ENCODE measurements at places on chromosomes 1 and 21.

GRCh38 chr1:219324629-219325367, 151.1 kb downstream of the LYPLAL1 start:
- DNase-seq: no peak

DNA sequence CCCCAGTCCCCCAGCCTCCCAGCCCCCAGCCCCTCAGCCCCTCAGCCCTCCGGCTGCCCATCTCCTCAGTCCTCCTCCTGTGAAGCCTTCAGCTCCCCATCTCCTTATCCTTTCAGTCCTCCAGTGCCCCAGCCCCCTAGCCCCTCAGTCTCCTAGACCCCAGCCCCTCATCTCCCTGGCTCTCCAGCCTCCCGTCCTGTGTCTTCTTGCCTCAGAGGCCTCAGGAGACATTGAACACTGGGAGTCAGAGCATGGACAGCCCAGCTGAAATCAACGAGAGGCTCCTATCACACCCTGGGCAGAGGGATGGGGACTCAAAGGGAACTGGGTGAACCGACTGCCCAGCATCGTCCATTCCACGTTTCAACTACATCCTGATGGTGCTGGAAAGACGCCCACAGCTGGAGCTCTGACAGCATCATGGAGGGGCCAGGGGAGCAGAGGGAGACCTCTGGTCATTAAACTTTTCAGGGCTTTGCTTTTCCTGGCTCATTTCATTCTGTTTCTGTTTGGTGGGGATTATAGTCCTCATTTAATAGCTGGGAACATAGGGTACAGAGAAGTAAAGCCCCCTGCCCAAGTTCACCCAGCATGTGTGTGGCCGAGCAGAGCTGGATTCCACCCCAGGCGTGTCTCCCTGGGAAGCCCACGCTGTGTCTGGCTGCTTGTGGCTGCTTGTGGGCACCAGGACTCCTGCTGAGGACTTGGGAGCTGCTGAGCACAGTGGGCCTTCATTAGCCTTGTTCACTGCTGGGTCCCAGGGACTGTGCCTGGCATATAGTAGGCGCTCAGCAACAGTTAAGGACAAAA, 396.7 kb downstream of the PTPRU start:
- DNase-seq: no peak

GRCh38 chr1:58284225-58284510, 262.4 kb downstream of the OMA1 start:
- no peak for DNase-seq

- no peak for DNase-seq
Observed at GRCh38 chr1:188769181-188769580, 1708.5 kb downstream of the BRINP3 start.

GRCh38 chr1:8424539-8425116, 106.7 kb downstream of the SLC45A1 start:
- peak; percentile 62 for DNase-seq

DNA sequence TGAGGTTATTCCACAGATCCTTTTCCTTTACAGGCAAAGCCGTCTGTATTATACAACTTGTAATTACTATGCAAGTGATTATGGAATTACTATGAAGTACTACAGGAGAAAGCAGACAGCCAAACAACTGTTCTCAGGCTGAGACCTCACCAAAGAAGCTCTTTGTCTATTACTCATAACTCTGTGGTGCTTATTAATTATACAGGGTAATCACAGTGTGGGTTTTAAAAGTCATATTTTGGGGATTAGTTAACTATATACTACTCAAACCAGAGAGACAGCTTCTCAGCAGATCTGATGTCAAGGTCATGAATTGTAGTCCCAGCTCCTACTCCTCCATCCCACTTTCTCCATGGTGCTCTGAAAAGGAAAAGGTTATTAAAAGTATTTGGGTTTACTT, 49.6 kb downstream of the CTTNBP2NL start:
- DNase-seq: no peak

DNA sequence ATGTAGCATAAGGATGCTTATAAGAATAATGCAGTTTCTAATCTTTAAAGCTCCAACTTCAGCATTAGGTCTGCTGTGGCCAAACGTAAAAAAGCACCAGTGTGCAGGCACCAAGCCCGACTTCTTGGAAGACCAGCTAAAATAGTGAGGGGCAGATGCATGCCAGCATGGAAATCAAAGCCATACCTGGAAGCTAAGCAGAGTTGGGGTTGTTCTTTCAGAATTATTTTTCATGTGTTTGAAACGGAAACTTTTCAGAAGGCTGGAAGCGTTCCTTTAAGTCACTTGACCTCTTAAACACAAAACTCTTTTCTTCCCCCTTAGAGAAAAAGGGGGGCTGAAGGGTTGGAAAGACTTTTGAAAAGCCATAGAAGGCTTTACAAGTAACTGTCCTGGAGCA, 329.2 kb upstream of the C1orf87 start:
- no peak for DNase-seq

GRCh38 chr1:226826479-226827261, 43.7 kb upstream of the PSEN2 start:
- DNase-seq: no peak

DNA sequence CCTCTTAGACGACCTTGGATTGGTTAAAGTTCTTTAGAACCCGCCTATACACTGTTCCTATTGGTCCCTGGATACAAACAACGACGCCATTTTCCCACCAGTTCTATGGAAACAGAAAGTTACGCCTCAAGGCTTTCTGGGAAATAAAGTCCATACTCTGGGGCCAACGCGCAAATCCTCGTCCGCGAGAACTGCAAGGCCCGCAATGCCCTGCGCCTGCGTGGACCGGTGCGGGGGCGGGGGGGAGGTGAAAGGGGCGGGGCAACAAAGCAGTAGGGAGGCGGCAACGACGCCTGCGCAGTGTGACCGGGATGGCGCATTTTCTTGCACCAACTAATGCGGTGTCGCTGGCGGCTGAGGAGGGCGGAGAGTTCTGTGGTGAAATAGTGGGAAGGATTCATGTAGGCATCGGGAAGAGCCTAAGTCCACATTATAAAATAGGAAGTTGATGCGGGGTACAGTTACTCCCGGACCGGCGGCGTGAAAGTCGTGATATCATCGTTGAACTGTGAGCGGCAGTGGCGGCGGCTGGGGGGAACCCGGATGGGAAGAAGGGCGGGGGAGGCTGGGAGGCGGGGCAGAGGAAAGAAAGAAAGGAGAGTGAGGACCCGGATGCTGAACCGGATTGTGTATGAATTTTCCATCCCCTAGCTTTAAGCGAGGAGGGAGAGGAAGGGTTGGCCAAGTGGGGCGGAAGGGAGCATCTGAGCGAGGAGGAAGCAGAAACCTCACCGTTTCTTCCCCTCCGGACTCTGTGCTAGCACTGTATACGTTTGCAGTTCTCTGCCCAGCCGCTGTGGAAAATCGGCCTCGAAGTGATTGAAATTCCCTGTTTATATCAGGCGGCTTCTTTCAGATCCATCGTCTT, at the start of gene GGPS1:
TSS of gene GGPS1 (plus strand) at position 300 of the 868 bp plus-strand sequence. CDS start 6,695 bp downstream, outside the sequence.
- peak; percentile 99 for DNase-seq

DNA sequence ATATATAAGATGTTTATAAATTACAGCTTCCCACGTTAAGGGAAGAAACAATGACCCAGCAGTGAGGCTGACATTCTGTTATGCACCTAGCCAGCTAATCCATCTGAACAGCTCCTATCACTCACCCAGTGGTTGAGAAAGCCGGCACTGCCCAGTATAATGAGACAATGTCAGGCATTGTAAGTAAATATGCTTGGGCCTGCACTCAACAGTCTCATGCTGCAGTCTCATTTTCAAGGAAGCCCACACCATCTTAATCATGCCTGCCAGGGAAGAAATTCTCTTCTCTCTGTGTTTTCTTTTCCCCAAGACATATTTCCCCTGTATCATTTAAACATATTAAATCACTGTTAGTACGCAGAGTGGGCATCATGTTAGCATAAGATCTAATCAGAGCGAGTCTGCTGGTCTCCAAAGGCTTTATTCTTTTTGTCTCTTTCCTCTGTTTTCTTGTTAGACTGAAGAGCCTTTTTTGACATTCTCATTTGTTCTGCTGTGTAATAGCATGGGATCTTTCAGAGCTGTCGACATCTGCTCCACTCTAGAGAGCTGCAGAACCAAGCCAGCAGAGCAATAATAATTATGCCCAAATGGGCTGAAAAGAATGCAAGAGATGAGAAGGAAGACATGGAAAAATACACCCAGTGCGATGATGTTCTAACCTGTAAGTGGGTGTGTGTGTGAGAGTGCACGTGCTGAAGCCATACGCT, 67.6 kb upstream of the SLC22A15 start:
- DNase-seq: no peak

DNA sequence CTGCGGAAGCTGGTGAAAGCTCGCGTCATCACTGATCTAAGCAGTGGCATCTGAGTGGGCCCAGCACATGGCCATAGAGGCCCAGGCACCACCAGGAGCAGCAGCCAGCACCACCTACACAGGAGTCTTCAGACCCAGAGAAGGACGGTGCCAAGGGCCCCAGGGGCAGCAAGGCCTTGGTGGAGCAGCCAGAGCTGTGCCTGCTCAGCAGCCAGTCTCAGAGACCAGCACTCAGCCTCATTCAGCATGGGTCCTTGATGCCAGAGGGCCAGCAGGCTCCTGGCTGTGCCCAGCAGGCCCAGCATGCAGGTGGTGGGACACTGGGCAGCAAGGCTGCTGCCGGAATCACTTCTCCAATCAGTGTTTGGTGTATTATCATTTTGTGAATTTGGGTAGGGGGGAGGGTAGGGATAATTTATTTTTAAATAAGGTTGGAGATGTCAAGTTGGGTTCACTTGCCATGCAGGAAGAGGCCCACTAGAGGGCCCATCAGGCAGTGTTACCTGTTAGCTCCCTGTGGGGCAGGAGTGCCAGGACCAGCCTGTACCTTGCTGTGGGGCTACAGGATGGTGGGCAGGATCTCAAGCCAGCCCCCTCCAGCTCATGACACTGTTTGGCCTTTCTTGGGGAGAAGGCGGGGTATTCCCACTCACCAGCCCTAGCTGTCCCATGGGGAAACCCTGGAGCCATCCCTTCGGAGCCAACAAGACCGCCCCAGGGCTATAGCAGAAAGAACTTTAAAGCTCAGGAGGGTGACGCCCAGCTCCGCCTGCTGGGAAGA, 3.2 kb upstream of the ARTN start:
- DNase-seq: no peak

DNA sequence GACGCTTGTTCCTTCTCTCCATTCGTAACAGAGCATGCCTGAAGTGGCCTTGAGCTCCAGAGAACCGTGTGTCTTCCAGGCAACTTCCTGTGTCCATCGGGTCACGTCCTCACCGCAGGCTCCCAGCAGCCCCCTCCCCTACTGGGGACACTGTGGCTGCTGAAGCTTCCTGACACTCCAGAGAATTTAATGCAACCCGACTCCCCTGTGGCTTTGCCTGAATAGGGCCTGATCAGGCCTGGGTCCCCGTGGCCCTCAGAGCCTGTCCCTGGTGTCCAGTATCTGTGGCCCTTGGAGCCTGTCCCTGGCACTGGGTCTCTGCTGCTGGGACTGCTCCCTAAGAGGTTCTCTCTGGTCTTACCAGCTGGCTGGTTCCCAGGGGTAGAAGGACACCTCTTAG, 219.7 kb upstream of the VAMP3 start:
- DNase-seq: no peak
